Activated CD8-positive, alpha-beta memory T cell treated with anti-CD3 and anti-CD28 coated beads, Interleukin-2, amount 50 U/mL, for 4 hours (primary cell): ENCODE measurements at places on chromosomes 1 and 21.

GRCh38 chr1:167864392-167865032, 49.4 kb downstream of the ADCY10 start:
- DNase-seq = no peak

GRCh38 chr21:15192243-15192642, 127.4 kb upstream of the NRIP1 start:
- no peak for DNase-seq

GRCh38 chr1:86541859-86542258, 5.0 kb upstream of the CLCA4 start:
- DNase-seq = no peak

GRCh38 chr1:111488669-111489068, 14.8 kb downstream of the ADORA3 start:
- DNase-seq = no peak

- no peak for DNase-seq
Observed at GRCh38 chr1:149936170-149936991, at the start of gene MTMR11. MTMR11 (minus strand) TSS chr1:149936879; CDS start chr1:149936647, 232 bp downstream.

DNA sequence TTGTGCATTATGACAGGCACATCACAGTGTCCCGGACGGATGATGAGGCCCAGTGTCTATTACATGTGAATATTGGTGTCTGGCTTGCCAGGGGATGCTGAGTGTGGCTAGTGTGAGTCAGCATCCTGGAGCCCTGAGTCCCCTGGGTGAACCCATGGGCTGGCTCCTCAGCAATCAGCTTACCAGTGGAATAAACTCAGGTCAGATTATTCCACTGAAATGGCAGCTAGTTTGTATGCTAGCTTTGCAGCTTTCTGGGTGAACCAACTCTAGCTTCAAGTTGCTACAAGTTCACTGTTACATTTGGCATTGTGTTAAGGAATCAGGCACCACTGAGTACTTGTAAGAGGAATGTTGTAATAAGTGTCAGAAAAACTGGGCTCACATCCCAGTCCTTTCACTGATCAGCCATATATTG, 23.9 kb upstream of the RPTN start:
- DNase-seq = no peak

DNA sequence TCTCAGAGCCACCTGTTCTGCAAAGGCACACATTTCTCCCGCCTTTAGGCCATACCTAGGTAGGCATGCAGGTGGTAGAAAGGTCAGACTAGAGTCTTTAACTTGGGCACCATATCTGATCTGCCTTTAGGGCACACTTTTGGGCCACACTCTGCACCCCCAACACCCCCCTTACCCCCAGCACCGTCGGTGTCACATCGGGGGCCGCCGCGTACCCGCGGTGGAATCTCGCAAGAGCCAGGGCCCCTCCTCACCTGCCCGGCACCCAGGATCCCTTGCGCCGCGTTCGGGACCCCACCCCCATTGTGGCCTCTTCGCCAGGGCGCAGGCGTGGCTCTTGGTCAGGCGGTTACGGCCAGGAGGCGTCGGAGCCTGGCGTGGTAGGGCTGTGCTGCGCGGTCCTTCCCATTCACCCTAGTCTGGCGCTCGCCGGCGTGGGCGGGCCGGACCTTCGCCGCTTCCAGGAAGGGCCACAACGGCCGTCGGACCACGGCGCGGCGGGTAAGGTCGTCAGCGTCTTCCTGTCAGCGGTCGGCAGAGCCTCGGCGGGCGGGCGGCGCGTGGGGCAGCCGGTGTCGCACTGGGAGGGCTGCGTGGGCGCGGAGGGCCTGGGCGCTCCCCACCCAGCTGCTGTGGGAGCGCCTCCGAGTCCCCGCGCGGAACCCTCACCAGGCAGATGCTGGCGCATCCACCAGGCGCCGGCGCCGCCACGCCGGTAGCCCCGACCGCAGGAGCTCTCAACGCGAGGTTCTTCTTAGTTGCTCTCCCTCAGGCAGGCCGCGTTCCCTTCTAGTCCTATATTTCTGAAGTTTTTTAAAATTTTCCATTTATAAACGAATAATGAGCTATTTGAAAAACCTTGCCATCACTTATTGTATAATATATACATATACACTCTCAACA, at the start of gene DNAH14:
Gene DNAH14, plus strand, starts transcription at position 341 of the 903 bp plus-strand sequence. CDS start 23,028 bp downstream, outside the sequence.
- no peak for DNase-seq

- DNase-seq = no peak
Observed at GRCh38 chr21:16020878-16021277, 291.1 kb downstream of the USP25 start.

GRCh38 chr1:8962812-8963530, 17.3 kb downstream of the CA6 start:
- peak; percentile 43 for DNase-seq
